ENCODE measurements at places on chromosomes 5 and 9.

DNA sequence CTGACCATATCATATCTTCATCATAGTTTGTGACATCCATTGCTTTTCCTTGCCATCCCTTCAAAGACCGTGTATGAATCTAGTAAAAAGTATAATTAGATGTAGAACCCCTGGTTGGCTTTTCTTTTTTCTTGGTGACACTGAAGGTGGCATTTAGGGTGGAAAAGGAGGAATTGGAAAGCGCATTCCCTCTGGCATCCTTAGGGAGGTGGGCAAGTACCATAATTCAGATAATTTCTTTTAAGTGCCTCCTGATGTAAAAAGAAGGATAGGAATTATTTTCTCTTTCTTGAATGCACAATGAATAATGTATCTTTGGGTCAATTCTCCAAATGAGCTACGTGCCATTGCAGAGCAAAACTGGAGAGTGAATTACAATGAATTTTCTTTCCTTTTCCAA, 73.2 kb upstream of the SMARCA2 start:
- DNase-seq: no peak

DNA sequence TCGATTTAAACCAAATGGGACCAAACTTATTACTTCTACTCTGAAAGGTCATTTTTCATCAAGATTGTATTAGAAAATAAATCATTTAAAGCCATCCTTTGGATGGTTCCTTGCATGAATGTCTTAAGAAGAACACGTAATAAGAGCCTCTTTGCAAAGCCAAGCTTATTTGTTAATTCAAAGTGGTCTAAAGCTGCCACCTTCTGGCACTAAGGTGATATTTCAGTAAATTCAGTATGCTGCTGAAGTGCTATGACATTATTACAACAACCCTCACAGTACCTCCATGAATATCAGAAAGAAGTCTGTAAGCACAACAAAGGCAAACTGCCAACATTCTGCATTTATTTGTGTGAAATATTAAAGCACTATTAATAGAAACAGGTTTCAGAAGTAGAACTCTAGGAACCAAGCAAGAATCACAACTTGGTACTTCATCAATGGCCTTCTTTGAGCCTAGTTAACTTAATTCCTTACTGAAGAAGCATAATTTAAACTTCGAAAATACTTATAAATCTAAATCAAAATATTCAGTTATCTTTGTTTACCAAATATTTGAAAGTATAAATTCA, 53.1 kb upstream of the TYRP1 start:
- DNase-seq: no peak

GRCh38 chr9:127991757-127992274, 11.0 kb upstream of the EEIG1 start:
- no peak for DNase-seq

- no peak for DNase-seq
Measured at GRCh38 chr5:160837749-160838593, 14.0 kb downstream of the ATP10B start.

GRCh38 chr9:29806937-29807618, 2233.8 kb upstream of the C9orf72 start:
- no peak for DNase-seq

DNA sequence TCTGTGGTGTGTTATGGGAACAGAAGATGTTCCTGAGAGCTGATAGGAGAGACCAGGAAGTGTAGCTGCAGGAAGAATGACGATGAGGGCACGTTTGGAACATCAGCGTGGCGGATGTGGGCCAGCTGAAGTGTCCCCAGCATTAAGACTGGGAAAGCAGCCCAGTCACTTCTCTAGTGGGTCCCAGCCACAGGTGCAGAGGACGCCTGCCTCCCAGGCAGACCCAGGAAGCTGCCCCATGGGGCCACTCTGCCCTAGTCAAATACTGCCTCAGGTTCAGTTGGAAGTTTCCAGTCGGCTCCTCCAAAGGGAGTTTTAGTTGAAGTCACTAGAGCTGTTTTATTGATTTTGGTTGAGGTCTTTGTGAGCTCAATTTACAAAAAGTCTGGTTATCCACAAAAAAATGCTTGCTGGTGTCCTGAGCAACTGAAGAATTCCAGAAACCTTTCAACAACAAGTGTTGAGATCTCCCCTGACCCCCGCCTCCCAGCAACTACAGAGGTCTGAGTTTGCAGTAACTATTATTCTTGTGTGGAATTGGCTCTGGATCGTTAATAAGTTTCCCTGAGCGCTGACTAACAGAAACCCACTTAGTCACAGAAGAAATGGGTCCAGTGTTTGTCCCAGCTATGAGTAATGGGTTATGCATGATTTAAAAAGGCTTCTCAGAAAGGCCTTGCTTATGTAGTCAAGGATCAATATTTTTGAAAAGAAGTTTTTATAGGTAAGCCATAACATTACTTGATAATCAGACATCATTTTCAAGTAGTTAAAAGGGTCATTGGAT, 294.1 kb downstream of the FANCC start:
- DNase-seq: no peak

DNA sequence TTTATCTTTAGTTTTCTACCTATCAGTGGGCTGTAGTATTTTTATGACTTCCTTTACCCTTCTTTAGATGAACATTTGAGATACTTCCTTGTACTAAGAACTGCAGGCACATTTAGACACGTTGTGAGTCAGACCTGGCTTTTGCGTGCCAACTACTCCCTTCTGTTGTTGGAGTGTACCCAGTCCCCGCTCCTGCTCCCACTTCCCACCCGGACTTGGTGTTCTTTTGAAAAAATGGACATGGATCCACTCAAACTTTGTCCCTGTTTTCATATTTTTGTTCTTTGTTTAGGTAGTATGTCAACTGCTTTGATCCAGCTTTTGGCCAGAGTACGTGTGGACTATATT, 60.7 kb downstream of the PARP8 start:
- DNase-seq: no peak

GRCh38 chr9:70602321-70603019, 188.0 kb upstream of the KLF9 start:
- DNase-seq: peak; percentile 68

DNA sequence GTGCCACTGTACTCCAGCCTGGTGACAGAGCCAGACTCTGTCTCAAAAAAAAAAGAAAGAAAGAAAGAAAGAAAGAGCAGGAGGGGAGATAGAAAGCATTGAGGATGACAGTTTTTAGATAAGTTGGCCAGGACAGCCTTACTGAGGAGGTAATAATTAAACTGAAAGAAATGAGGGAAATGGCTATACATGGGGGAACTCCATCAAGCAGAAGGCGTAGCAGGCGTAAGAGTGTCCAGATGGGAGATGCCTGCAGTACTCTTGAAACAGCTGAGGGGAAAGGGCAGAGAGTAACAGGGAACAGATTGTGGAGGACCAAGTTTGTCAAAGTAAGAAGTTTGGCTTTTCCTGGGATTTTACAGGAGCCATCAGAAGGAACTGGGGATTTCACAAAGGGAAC, 57.5 kb downstream of the HMGCS1 start:
- DNase-seq: no peak

- DNase-seq: no peak
Measured at GRCh38 chr5:157857816-157858526, 974 bp downstream of the CLINT1 start.

DNA sequence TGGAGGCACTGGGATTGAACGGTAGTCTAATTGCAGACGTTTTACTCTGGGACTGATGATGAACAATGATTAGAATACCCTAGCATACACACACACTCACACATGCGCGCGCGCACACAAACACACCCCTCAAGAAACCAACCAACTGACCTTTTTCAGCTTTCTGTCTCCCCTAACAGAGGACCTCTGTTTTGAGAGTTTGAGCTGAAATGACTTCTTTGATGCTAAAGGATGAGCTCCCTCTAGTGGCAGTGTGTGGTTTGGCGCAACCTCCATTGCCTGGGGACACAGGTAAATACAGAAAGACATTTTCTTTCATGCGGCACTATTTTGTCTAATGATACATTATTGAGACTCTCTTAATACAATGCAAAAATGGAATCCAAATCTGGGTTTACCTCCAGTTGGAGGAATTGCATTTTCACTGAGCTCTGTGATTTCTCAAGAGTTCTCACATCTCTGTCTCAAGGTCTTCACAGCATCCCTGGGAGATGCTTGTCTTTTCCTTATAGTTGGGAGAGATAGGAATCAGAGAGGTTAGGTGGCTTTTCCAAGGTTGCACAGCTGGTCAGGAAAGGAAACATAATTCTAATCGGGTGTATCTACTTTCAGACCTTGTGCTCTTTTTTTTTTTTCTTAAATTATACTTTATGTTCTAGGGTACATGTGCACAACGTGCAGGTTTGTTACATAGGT, 187.5 kb downstream of the TMEM38B start:
- DNase-seq: peak; percentile 59

GRCh38 chr5:132525299-132525724, 18.0 kb downstream of the IL5 start:
- DNase-seq: no peak

GRCh38 chr9:127779136-127779981, 893 bp upstream of the SH2D3C start:
- no peak for DNase-seq

DNA sequence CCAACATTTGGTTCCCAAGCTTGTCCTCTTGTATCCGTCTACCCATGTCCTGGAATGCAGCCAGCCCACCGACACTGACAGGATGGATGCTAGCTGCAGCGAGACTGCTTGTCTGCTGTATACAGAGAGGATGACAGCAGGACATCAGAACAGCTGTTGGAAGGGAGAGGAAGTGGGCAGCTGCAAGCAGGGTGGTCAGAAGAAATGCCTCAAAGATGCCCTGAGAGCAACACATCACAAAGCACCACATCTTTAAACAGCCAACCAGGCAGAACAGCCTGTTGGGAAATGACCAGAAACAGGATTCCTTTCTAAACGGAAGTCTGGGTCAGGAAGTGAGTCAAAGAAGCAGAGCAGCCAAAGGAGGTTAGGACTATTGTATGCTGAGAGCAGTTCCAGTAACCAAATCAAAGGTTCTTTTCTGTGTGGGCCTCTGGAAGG, 219.1 kb downstream of the NDUFS4 start:
- no peak for DNase-seq

GRCh38 chr5:147780924-147781573, 1.5 kb downstream of the JAKMIP2 start:
- DNase-seq: no peak

- no peak for DNase-seq
Measured at GRCh38 chr9:134299883-134300282, 26.4 kb upstream of the RXRA start.

DNA sequence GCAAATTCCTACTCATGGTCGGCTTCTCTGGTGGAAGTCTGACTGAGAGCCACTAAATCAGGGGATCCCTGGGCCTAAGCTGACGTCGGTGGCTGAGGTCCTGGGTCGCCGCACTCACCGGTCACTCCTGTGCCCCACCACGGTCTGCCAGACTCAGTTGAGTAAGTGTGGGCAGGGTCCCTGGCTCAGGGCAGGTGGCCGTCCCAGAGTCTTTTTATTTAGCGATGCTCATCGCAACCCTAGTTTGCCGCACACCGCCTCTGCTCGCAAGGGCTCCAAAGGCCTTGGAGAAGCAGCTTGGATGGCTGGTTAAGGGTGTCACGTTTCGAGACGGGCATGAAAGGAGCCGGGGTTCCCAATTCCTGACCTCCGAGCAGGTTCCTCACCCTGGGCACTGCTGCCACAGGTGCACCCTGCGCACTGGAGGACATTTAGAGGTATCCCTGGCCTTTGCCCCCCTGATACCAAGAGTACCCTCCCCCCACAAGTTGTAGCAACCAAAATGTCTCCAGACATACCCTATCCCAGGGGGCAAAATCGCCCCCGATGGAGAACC, 59.9 kb downstream of the NSUN2 start:
- no peak for DNase-seq

DNA sequence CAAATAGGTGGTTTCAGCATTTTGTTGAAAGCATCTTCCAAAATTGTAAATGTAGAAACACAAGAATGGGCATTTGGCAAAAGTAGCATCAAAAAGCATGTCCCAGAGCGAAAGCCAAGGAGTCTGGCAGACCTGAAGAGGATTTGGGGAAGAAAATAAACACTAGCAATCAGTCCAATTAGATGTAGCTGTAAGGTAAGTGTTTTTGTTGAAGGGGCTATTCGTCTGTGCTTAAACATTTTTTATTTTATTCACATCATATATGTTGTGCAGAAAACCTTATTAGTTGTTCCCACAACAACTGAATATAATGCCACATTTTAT, 954.1 kb upstream of the COX7C start:
- DNase-seq: no peak

GRCh38 chr5:68444833-68445232, 229.3 kb downstream of the PIK3R1 start:
- DNase-seq: no peak

GRCh38 chr5:79843450-79844388, 147.3 kb downstream of the MTX3 start:
- no peak for DNase-seq

DNA sequence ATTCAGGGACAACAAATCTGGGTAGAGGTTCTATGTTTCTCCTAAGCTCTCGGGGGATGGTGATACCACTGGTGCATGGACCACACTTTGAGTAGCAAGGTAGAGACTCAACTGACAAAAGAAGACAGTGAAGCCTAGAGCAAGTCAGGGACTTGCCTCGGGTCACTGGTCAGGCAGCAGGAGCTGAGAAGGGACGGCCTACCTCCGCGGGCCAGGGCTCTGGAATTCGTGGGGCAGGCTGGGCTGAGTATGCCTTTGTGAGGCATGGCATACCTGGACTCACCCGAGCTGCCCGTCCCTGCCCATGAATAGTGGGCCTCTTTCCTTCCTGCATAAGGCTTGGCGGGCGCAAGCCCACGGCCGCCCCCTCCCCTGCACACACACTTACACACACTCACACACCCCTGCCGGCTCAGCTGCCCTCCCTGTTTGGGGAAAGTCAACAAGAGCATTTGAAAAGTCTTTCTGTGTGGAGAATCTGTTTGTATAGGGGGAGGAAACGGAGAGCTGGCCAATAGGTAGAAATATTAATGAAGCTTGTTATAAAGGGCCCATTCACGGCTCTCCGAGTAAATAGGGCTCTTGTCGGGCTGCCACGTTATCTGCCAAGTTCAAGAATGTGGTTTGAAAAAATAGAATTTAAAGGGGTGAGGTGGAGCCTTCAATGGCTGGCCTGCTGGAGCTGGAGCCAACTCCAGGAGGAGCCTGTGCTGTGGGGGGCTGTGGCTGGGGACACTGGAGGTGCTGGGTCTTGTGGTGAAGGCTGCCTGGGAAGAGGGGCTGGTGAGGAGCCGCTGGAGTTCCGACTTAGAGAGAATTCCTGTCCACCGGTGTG, 19.1 kb upstream of the KIF12 start:
- DNase-seq: no peak

GRCh38 chr5:168303393-168304025, 12.1 kb downstream of the WWC1 start:
- no peak for DNase-seq

GRCh38 chr5:110040178-110040577, 350.5 kb downstream of the MAN2A1 start:
- DNase-seq: no peak

- DNase-seq: no peak
Measured at GRCh38 chr9:137069508-137070091, 757 bp downstream of the SAPCD2 start.

GRCh38 chr5:39198127-39198526, 21.2 kb downstream of the FYB1 start:
- no peak for DNase-seq

GRCh38 chr9:68428481-68428880, 72.1 kb downstream of the PGM5 start:
- DNase-seq: no peak
